ENCODE measurements at places on chromosomes 5 and 9.

DNA sequence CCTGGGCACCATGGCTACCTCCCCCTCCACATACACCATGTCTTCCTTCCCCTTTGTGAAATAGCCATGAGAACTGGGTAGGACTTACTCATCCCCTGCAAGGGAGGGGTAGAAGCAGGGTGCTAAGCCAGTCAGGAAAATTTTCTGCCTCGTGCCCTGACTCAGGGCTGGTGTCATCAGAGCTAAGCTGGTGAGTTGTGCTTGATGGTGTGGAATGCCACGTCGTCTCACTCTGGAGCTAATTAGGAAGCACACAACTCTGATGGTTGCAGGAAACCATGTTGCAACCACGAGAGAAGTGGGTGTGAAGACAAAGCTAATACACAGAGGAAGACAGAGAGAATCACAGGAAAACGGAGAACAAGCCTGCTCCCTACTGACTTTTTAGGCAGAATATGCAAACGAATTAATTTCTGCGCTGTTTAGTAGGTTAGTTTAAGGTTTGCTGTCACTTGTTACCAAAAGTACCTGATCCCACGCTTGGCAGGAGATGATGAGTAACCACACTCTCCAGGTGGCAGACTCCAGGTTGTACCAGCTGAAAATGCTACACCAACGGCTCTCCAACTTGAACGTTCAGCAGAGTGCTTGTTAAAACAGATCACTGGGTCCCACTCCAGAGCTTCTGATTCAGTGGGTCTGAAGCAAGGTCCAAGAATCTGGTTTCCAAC, 54.5 kb downstream of the STK10 start:
- peak; percentile 75 for DNase-seq

GRCh38 chr9:76926324-76926741, 20.4 kb upstream of the PRUNE2 start:
- DNase-seq: no peak

DNA sequence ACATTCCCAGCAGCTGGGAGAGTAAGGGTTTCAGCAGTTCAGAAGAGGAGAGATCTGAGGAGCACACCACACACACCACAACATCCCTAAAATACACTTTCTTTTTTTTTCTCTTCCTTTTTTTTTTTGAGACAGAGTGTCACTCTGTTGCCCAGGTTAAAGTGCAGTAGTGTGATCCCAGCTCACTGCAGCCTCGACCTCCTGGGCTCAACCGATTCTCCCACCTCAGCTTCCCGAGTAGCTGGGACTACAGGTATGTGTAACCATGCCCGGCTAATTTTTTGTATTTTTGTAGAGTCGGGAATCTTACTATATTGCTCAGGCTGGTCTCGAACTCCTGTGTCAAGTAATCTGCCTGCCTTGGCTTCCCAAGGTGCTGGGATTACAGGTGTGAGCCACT, 9.7 kb upstream of the UBAP1 start:
- DNase-seq: no peak

GRCh38 chr5:76303921-76304320, 99.2 kb upstream of the IQGAP2 start:
- peak; percentile 42 for DNase-seq

GRCh38 chr5:57447658-57448057, 35.0 kb downstream of the ACTBL2 start:
- DNase-seq: no peak

DNA sequence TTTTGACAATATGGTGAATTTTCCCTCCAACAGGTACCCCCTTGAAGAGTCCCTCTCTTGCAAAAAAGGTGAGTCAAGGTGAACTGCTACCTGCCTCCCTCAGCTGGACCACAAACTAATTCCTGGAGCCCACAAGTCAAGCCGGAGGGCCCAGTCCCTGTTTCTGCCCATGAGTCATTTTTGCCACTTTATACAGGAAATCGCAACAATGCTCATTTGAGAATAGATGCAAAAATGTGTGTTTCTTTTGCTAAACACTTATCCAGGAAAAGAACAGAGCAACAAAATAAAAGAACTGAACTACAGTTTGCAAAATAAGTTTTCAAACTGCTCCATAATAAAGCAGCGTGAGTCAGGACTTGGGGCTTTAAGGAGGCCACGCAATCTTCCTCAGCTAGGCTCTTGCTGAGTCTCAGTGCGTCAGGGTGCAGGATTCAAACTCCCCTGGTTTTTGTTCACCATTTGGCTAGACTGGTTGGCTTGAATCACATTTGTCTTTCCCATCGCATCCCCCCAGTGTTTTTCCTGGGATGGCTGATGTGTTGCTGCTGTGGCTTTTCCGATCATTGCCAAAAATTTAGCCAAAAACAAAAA, 102.7 kb downstream of the GOLPH3 start:
- no peak for DNase-seq

DNA sequence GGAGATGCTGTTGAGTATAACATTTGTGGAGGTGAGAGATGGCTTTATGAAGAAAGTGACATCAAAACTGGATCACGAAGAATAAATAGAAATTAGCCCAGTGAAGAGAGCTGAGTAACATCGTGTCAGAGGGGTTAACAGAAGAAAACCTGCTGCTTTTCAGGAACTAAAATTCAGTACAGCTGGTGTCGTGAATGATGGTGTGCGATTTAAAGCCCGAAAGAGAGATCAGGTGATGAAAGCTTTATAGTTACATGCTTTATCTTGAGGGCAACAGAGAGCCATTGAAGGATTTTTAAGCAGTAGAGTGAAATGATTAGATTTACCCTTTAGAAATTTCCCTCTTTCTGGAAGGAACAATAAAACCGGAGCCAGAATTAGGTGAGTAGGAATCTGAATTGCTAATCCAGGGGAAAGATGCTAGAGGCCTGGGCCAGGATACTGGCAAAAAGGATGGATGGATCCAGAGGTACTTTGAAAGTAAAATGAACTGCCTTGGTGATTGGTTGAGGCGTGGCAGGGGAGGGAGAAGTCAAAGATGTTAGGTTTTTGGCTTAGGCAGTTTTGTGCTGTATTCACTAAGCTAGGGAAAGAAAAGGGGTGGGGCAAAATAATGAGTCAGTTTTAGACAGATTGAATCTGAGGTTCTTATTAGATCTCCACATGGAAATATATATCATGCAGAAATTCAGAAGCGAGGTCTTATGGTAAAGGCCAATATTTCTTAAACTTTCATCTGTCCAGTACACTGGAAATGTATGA, 3.4 kb downstream of the LRRC70 start:
- DNase-seq: no peak

GRCh38 chr9:99421369-99421768, 199.3 kb downstream of the SEC61B start:
- no peak for DNase-seq

DNA sequence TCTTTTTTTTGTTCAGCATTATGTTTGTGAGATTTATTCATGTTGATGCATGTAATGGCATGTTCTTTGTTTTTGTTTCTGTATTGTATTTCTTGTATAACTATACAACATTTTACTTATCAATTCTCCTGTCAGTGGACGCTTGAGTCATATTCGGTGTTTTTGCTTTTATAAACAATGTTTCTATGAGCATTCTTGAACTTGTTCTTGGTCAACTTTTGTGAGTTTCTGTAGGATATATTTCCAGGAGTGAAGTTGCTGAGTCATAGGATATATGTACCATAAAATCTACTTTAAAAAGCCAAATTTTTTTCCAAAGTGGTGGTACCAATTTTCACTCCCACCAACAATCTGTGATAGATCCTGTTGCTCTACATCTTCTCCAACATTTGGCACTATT, 104.8 kb downstream of the VCAN start:
- no peak for DNase-seq

DNA sequence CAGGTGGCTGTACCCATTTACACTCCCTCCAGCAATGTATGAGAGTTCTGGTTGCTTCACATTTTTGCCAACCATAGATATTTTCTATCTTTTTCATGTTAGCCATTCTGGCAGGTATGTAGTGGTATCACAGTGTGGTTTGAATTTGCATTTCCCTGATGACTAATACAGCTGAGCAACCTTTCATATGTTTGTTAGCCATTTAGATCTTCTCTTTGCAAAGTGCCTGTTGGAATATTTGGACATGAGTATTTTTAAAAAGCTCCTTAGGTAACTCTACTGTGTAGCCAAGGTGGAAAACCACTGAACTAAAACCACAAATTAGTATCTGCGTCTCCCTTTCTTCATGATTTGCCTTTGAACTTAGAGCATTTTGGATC, 31.9 kb downstream of the IRF1 start:
- no peak for DNase-seq

GRCh38 chr5:35223787-35224395, 6.4 kb downstream of the PRLR start:
- no peak for DNase-seq

DNA sequence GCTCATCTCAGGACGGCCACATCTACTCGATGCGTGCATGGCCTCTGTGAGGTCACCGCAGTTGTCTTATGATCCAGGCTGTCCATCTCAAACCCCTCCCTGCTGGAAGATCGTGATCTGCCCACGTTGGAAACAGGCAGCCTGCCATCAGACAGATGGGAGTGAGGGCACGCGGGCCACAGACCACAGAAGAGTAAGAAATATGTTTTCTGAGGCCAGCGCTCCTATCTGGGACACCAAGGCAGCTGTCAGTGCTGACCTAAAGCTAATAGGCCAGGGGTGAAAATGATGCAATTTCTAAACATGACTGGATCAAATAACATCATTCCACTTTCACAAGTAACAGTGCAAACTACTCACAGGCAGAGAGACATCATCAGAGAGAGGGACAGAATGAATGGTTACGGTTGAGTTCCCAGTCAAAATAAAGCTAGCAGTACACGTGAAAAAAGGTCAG, 57.1 kb upstream of the CER1 start:
- no peak for DNase-seq

GRCh38 chr5:90962481-90962880, 403.9 kb downstream of the ADGRV1 start:
- DNase-seq: no peak

DNA sequence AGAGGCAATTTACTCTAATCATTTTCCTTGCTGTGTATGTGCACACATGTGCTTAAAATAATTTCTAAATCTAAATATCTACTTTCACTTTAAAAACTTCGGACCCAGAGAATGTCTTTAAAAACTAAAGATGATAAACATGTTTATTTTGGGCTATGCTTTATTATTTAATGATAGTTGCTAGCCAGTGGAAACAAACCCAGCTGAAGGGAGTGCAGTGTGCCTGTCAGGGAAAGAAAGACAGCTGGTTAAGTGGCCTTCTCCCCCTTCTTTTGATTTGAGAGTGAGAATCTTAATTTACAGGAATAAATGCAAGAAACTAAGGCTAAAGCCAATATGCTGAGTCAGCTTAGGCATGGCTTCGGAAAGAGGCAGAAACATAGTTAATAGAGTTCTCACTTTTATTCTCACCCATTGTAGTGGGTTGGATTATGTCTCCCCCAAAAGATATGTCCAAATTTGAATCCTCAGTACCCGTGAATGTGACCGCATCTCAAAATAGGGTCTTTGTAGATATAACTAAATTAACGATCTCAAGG, 111.4 kb downstream of the DCP2 start:
- no peak for DNase-seq

- peak; percentile 84 for DNase-seq
Measured at GRCh38 chr5:142611154-142611553, 74.7 kb downstream of the FGF1 start.

DNA sequence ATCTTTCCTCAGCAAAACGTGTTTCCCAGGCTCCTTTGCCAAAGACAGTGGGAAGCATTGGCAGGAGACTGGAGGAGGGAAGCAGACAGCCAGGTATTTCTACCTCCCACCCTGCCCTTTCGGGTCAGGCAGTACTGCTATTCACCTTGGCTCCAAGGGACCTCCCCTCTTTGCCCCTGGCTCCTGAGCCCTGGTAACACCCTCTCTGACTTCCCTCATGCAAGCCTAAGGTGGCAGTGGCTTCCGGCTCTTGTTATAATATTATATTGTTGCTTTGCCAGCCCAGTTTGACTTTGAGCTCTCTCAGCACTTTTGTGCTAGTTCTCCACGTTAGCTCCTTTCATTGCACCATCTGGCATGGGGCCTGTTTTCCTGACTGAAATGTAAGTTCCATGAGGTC, 81.6 kb upstream of the IFNK start:
- no peak for DNase-seq

DNA sequence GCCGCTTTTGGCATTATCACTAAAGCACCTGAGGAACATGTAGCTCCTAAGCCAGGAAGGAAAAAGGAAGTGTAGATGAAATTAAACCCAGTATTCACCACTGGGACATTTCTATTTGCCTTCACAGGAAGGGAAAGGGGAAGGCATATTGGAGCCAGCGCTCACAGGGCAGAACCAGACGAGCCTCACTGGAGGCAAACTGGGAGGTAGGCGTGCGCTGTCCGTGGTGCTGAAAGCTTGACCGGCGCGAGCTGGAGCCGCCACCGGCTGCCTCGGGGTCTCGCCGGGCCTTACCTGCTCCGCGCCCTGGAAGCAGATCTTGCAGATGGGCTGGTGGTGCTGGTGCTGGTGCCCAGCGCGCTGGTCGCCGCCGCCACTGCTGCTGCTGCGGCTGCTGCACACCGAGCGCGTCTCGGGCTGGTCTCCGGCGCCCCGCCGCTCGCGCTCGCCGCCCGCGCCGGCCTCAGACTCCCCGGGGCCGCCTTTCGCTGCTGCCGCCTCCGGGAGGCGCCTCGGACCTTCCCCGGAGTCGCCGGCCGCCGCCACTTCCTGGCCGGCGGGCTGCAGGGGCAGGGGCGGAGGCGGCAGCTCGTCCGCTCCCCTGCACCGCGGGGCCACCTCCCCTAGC, 732 bp downstream of the MARCHF11 start:
- DNase-seq: peak; percentile 44

- no peak for DNase-seq
Measured at GRCh38 chr5:115751176-115751575, 65.3 kb downstream of the CDO1 start.

DNA sequence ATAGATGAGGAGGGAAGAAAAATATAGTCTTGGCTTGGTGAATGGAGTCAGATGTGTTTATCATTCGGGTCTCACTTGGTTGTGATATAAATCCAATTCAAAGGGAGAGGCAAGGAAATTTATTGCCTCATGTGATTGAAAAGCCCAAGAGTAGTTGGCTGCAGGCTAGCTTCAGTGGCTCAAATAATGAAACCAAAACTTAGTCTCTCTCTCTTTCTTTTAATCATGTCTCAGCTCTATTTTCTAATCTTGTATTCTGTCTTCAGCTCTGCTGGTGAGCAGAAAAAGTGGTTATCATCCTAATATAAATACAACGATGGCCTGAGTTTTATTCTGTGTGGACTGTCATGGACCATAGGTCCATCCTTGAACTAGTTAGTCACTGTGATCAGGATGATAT, 234.2 kb upstream of the PPP1R2B start:
- no peak for DNase-seq

DNA sequence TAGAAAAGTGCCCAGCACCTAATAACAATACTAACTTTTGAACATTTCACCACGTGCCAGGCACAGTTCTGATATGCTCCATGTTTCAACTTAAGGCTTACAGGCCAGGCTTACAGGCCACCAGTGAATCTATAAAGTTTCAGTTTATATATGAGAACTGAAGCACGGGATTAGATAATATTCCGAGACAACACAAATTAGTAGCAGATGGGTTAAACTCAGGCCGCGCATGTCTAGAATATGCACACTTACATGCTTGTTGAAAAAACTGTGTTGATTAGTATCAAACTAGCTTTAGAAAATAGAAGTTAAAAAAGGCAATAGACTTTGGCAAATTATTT, 587.9 kb downstream of the MTRR start:
- no peak for DNase-seq

- no peak for DNase-seq
Measured at GRCh38 chr5:23930985-23931384, 423.6 kb downstream of the PRDM9 start.

Data from activated CD4-positive, alpha-beta T cell treated with anti-CD3 and anti-CD28 coated beads for 48 hours (primary cell).